ENCODE measurements at places on chromosomes 2 and 18. TPM values are rescaled to one million over a fixed set of nuclear protein-coding genes. Genes with fewer than 3 reads are reported as not detected.

DNA sequence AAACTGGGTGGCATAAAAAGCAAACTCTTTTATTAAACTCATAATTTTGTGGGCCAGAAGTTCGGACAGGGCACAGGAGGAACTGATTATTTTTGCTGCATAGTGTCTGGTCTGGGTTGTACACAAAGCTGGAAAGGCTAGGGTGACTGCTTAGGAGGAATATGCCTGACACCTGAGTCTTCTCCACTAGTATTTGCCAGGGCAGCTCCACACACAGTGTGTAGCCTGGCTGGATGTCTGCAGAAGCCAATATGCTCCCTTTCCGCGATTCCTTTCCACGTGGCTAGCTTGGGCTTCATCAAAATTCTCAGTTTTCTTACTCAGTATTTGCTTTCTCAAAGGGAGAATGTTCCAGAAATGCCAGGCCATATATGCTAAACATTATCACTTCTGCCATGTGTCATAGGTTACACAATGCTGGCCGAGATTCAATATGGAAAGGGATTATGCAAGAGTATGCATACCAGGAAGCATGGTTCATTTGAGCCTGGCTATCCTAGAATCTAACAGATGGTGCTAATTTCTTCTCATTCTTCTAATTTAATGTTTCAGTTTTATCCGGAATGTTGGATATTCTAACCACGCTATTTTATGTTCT is 142.7 kb upstream of the DOK6 start:
- H3K27me3 ChIP-seq: no peaks in the 10 kb centered on the region
- no peak overlapping the region for H3K4me3 ChIP-seq
- H3K36me3 ChIP-seq: no peaks in the 10 kb centered on the region
- DNase-seq: no peak

Gene SMAD2
- total RNA-seq: 108 TPM

Gene ATP6V1C2
- not detected for total RNA-seq

Gene LIMS4
- total RNA-seq: 1.4 TPM

DNA sequence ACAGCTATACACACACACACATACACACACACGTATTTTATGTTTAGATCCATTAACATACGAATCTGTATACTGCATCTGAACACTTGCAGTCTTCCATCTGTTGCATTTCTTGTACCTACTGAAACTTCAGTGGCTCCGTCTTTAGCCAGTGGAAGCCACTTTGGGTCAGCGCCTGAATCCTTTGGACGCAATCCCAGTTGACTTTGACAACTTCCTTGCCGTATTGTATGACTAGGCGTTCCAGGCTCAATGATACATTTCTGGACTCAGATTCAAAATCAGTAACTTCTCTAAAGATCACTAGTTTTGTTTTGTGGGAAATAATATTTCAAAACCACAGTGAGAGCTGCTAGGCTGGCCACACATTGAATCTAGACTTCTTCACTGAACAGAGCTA is 101.5 kb upstream of the GPC1 start:
- H3K27me3 ChIP-seq: peaks cover 41% of the 10 kb centered on the region
- H3K36me3 ChIP-seq: peaks cover 2% of the 10 kb centered on the region
- DNase-seq: no peak
- no peak overlapping the region for H3K4me3 ChIP-seq
- no peaks in the 10 kb centered on the region for H3K4me1 ChIP-seq

DNA sequence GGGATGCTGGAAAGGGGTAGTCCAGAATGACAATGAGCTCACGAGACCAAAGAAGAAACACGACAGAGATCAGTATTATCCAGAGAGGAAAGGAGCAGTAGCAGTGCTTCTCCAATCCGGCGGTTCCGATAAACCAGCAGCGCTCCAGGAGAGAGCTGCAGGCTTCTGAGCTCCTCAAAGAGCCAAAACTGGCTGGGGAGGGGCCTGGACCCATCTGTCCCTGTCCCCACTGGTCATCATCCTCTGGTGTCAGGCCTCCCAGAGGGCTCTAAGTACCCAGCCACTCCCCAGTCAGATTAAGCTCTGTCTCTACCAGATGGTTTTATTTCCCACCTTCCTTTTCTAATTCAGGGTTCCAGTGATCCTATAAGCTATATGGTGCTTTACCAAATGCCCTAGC is 23.2 kb downstream of the DNAJC27 start:
- H3K27me3 ChIP-seq: no peaks in the 10 kb centered on the region
- peak overlapping the region; percentile 62 for H3K27ac ChIP-seq
- no peak overlapping the region for H3K4me3 ChIP-seq
- no peaks in the 10 kb centered on the region for H3K4me1 ChIP-seq
- H3K36me3 ChIP-seq: peaks cover 13% of the 10 kb centered on the region

Gene VSNL1
- total RNA-seq: not detected

DNA sequence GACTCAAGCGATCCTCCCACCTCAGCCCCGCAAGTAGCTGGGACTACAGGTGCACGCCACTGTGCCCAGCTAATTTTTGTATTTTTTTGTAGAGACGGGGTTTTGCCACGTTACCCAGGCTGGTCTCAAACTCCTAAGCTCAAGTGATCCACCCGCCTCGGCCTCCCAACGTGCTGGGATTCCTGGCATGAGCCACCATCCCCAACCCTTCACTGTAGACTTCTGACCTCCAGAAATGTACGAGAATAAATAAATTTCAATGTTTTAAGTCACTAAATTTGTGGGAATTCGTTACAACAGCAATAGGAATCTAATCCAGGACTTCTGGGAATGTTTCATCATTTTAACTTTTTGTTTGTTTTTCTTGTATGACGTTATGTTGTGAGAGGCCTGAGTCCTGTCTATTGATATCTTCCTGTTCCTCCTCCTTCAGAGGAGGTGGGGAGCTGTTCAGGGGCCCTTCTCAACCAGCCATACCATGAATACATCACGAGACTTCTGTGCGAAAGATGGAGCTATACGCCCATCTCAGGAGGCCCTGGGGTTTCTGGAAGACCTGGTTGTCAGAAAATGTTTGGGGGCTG is 40.0 kb downstream of the TEX44 start:
- no peak overlapping the region for H3K4me3 ChIP-seq
- DNase-seq: no peak
- no peak overlapping the region for H3K27ac ChIP-seq
- H3K4me1 ChIP-seq: peaks cover 7% of the 10 kb centered on the region

DNA sequence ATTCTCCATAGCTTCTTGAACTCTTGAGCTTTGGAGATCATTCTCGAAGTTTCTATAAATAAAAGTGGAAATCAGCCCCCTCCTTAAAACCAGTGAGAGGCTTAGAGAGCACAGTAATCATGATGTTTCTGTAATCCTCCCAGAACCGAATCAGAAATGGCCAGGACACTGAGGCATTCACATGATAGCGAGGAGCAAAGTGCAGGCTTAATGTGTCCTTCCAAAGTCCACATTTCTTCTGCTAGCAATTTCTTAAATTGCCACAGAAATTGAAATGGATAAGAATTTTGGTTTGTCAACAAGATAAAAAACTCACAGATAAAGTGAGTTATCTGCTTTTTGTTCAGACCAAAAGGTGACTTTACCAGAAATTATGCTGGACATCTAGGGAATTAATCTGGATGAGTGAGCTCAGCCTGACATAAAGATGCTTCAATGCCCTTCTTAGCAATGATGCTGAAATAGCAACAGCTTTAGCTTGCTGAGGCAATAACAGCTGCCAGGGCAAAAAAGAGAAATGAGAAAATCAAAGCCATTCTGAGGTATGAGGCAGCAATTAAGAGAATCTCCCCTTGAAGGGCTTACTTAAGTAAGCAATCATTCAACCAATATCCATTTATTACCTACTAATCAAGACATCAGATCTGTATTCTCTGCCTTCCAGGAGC is 82.4 kb upstream of the PHLPP1 start:
- H3K27ac ChIP-seq: no peak overlapping the region
- H3K27me3 ChIP-seq: peaks cover 57% of the 10 kb centered on the region
- H3K4me1 ChIP-seq: peaks cover 2% of the 10 kb centered on the region
- no peak for DNase-seq

- peaks cover 14% of the 10 kb centered on the region for H3K4me1 ChIP-seq
- H3K27me3 ChIP-seq: no peaks in the 10 kb centered on the region
- no peak overlapping the region for H3K27ac ChIP-seq
- DNase-seq: no peak
- no peak overlapping the region for H3K4me3 ChIP-seq
Measured at GRCh38 chr2:101520246-101520645, 45.3 kb upstream of the RFX8 start.

DNA sequence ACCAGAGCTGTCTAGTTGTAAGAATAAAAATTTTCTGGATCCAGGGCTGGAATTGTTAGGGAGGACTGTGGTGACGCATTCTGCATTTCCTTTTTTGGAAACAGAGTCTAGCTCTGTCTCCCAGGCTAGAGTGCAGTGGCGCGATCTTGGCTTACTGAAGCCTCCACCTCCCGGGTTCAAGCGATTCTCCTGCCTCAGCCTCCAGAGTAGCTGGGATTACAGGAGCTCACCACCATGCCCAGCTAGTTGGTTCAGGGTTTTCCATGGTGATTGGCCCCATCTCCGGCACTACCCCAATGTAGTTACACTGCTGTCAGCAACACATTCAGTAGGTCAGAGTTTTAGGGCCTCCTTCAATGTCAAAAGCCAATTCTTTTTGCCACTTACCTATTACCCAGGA is 58.6 kb upstream of the RNF152 start:
- H3K4me1 ChIP-seq: peaks cover 11% of the 10 kb centered on the region
- no peak for DNase-seq
- H3K36me3 ChIP-seq: peaks cover 2% of the 10 kb centered on the region
- peaks cover 47% of the 10 kb centered on the region for H3K27me3 ChIP-seq
- no peak overlapping the region for H3K4me3 ChIP-seq

- H3K36me3 ChIP-seq: no peaks in the 10 kb centered on the region
- peaks cover 20% of the 10 kb centered on the region for H3K27me3 ChIP-seq
- no peak for DNase-seq
Measured at GRCh38 chr2:225534037-225534436, 134.5 kb downstream of the NYAP2 start.

Gene PLEK
- total RNA-seq: 34.8 TPM

Gene CPLX4
- total RNA-seq: not detected

DNA sequence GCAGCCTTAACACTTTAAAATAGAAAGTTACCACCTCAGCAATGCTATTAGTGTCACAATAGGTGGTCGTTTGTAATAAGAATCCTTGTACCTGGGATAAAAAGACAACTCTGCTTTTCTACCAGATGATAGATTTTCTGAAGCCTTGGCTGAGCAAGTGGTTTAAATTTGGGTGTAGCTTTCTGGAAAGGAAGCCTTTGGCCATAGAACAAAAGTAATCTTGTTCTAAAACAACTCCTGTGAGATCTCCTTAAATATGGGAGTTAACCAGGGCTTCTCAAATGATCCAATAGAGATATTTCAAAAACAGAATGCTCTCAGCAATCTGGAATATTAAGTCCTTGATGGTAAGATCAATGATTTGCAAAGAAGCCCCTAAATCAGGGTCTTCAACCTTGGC is 261.6 kb downstream of the ZNF516 start:
- H3K27ac ChIP-seq: no peak overlapping the region
- H3K4me3 ChIP-seq: no peak overlapping the region
- DNase-seq: no peak
- peaks cover 16% of the 10 kb centered on the region for H3K27me3 ChIP-seq
- no peaks in the 10 kb centered on the region for H3K4me1 ChIP-seq

Gene IL36G
- total RNA-seq: not detected

- H3K4me1 ChIP-seq: peaks cover 9% of the 10 kb centered on the region
- peaks cover 1% of the 10 kb centered on the region for H3K36me3 ChIP-seq
- DNase-seq: no peak
- no peak overlapping the region for H3K27ac ChIP-seq
- H3K4me3 ChIP-seq: no peak overlapping the region
Measured at GRCh38 chr18:36088256-36088655, 20.9 kb upstream of the RPRD1A start.

Gene FSHR
- not detected for total RNA-seq

- H3K27me3 ChIP-seq: no peaks in the 10 kb centered on the region
- H3K4me1 ChIP-seq: no peaks in the 10 kb centered on the region
- peaks cover 4% of the 10 kb centered on the region for H3K36me3 ChIP-seq
- no peak for DNase-seq
Measured at GRCh38 chr2:217438821-217439220, 564.0 kb downstream of the TNS1 start.

DNA sequence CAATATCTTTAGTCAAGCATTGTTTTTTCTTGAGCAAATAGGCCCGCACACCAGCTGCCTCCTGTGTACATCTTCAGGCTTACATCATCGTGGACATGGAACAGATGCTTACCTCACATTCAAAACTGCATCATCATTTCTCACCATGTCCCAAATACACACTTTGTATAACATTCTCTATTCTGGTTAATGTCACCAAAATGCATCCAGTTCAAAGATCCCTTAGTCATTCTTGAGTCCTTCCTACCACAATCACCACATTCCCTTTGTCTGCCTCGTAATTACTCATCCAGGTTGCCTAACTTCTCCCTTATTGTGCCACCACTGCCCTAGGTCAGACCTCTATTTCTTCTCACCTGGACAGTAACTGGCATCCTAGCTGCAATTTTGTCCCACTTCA is 373.7 kb upstream of the GALNT5 start:
- H3K27ac ChIP-seq: no peak overlapping the region
- H3K4me3 ChIP-seq: no peak overlapping the region
- H3K36me3 ChIP-seq: peaks cover 4% of the 10 kb centered on the region
- no peak for DNase-seq

GRCh38 chr2:204892506-204893255 is 347.4 kb downstream of the PARD3B start:
- no peak for DNase-seq
- H3K27ac ChIP-seq: no peak overlapping the region
- no peaks in the 10 kb centered on the region for H3K27me3 ChIP-seq
- H3K4me3 ChIP-seq: no peak overlapping the region
- no peaks in the 10 kb centered on the region for H3K36me3 ChIP-seq

- H3K36me3 ChIP-seq: no peaks in the 10 kb centered on the region
- no peaks in the 10 kb centered on the region for H3K4me1 ChIP-seq
- no peak for DNase-seq
- no peak overlapping the region for H3K27ac ChIP-seq
Measured at GRCh38 chr2:34229998-34230397, 630.9 kb upstream of the FAM98A start.

Gene NYAP2
- not detected for total RNA-seq

Gene ITPRID2
- 77.1 TPM for total RNA-seq
